Cerebellar nuclear complex (tissue), 1 donor: ENCODE measurements at places on chromosomes 4 and X.

DNA sequence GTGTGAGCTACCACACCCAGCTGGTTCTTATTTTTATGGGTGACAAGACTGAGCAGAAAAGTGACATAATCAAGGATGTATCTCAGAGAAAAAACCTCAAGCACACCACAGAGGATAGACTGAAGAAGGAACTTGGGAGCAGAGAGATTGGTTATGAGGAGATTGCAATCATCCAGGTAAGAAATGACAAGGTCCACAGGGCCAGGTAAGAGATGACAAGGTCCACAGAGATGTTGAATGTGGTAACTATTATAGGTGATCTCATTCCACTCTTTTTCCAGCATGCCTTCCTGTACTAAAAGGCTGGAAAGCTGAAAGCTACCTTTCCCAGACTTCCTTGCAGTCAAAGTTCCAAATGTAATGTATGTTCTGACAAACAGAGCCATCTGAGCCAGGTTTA, 15.9 kb upstream of the RBM47 start:
- no peak for DNase-seq

- DNase-seq, result no peak
These were observed 163.0 kb upstream of the TET2 start for GRCh38 chr4:104983615-104984179.

GRCh38 chr4:40572692-40573310, 56.9 kb downstream of the RBM47 start:
- no peak for DNase-seq

DNA sequence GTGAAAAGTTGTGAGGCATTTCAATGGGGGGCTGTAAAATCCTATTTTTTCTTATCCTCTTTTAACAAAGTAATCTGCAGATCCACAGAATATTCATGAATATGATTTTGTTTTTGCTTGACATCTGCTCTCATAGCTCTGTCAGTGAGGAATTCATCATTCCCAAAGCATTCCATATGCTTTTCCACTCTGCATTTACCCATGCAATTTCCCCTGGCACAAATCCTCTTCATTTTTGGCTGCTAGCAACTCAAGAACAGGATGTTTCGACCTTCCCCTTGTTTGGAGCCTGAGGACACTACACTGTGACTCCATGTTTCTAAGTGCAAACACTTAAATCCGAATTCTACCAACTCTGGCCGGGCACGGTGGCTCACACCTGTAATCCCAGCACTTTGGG, 48.5 kb downstream of the KLHL15 start:
- DNase-seq, result no peak

- no peak for DNase-seq
These were observed 94.3 kb downstream of the AREG start for GRCh38 chr4:74539044-74539790.
